ENCODE measurements at places on chromosomes 2 and 18.
A peak's percentile ranks its signal among the peaks of the same experiment; 100 is the strongest.

DNA sequence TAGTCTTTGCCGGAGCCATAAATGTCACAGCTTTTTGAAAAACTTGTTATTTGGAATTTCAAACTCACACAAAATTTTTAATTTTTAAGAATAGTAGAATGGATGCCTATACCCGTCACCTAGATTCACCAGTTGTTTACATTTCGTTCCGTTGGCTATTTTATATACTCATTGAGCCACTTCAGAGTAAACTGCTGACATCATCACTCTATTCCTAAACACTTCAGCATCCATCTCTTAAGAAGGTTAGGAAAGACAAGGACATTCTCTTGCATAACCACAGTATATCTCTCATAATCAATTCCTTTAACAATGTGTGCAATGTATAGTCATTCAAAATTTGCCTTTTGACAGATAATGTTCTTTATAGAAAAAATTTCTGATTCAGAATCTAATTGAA lies 1065.8 kb downstream of the LRP1B start:
- DNase-seq, result no peak

DNA sequence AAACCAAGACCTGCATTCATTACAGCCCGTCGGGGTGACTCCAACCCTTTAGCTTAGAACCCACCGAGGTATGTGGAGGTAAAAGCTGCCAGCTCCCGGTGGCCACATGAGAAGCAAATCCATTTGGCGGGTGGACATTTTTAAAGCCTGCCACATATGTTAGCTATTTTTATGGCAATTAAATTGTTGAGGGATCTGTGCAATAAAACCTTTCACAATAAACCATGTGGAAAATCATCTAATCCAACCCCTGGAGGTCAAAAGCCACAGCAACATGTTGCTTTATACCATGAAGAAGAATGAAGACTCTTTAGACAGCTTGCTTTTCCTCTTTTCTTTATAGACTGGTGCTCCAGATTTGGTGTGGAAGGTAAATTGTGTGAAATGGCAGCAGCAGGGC lies 176.3 kb downstream of the AGPS start:
- DNase-seq, result no peak

- no peak for DNase-seq
These were observed 11.2 kb downstream of the TMEM37 start for GRCh38 chr2:119442850-119443249.

DNA sequence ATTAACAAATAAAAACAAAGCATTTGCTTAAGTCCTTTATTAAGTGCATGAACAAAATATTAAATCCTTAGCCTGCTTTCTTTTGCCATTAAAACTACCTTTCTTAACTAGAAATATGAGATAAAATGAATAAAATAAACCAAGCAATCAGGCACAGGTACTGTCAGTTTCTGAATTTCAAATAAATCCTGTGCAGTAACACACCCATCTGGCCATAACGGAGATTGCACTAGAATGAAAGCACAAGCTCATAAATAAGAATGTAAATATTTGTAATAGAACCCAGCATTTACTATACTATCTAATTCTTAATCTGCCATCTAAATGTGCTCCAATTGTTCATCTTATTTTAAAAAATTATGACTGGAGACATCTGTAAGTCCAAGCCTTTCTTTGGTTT lies 31.9 kb downstream of the PRKRA start:
- no peak for DNase-seq

DNA sequence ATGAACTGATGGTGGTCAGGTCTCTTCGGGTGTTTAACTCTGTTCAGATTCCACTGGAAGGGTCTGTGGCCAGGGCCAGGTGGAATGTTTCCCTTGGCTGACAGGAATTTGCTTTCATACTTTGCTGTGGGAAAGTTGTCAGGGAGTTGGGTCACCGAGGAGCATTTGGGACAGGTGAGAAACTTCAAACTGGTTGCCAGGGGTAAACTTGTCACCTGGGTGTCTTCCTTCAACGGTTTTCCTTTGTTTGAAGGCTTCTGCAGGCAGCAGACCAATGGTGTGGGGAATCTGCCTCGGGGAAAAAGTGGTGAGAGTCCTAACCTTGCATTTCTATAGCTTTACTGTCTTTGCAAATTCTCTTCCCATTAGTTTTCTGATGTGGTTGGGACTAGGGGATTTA lies 92.2 kb downstream of the TGFA start:
- no peak for DNase-seq

DNA sequence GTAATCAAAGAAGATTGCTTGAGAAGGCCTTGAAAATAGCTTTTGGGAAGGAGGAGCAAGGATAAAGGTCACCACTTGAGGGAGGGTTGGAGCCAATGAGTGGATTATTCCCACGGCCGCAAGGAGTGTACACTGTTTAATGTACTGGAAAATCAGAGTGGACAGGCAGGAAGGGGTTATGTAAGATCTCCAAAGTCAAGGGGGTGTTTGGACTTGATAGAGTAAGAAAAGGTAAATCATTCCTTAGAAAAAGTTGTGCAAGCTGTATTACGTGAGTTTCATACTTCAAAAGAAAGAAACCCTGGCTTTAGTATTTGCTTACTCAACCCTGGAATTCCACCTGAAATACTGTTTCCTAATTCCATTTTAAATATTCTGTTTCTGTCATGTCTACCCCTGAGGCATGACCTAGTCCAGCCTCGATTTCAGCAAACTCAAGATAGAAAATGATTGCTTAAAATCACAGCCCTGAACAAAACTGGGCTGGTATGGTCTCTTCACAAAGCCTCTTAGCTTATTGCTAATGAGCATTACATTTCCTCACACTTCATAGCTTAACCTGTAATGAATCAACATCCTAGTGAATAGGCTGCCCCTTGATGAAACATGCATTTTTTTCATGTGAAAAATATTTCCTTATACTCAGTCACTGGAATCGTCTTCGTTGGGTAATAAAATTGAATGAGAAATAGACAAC lies 1.1 kb downstream of the MREG start:
- no peak for DNase-seq

- no peak for DNase-seq
These were observed 230.5 kb downstream of the ETAA1 start for GRCh38 chr2:67627456-67628207.

DNA sequence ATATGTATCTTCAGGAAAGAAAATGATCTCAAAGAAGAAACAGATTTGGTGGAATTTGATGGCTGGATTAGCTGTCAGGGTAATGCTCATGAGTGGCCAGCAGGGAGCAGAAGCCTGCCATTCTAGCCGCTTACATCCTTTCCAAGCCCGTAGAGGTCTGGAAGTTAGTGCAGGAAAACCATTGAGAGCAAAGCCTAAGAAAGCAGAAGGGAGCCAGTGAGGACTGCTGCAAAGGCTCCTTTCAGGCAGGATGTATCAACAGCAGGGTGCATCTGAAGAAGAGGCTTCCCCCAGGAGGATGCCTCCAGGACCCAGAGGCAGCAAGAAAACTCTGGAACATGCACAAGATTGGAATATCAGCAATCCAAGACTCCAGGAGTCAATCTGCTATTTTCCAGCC lies 22.9 kb upstream of the LBH start:
- peak; percentile 8 for DNase-seq

Measured in effector CD8-positive, alpha-beta T cell (primary cell).